ENCODE measurements at places on chromosomes 1 and 21.
A peak's percentile ranks its signal among the peaks of the same experiment; 100 is the strongest.

- no peak for DNase-seq
Measured at GRCh38 chr1:54298284-54299033, 98.5 kb downstream of the MRPL37 start.

GRCh38 chr1:202836623-202837403 lies 26.1 kb downstream of the PCAT6 start:
- DNase-seq = peak; percentile 88

DNA sequence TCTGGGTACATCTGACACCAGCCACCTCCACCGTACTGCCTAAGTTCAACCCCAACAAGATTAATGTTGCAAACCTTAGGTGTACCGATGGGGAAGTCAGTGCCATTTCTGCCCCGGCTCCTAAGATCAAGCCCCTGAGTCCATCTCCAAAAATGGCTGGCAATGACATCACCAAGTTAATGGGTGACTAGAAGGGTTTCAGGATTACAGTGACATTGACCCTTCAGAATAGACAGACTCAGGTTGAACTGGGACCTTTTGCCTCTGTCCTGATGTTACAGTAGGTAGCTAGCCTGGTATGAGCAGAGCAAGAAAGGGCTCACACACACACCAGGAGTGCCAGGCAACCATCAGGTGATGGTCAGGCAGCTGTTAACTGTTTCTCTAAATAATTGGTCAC lies 21.7 kb upstream of the ZMYM6 start:
- no peak for DNase-seq

DNA sequence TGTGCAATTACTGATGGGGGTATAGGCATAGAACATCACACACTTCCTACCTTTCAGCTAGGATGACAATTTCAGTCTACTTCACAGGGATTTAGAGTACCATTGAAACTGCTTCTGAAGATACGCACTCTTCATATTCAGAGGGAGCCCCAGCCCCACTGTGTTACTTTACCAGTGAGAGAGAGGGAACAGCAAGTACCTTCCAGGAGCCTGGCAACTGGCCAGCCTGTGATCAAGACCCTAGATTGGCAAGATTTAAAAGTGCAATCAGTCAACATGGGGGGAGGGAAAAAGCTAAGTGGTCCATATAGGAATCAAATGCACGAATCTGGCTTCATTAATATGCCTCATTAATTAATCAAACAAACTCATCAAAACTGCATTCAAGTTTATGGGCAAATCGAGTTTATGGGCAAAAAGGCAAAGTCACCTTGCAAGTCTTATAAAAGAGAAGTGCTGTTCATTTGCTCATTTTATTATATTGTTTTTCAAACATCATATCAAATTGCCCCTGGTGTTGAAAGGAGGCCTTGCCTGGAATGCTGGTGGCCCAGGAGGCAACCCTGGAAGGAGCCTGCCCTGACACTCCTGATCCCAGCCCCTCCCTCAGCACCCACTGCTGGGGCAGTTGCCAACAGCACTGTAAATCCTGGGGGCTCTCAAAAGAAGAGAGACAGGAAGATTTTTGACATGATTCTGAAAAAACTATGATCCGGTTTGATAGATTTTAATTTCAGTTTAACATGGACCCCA lies 184.9 kb upstream of the DPT start:
- DNase-seq = no peak

DNA sequence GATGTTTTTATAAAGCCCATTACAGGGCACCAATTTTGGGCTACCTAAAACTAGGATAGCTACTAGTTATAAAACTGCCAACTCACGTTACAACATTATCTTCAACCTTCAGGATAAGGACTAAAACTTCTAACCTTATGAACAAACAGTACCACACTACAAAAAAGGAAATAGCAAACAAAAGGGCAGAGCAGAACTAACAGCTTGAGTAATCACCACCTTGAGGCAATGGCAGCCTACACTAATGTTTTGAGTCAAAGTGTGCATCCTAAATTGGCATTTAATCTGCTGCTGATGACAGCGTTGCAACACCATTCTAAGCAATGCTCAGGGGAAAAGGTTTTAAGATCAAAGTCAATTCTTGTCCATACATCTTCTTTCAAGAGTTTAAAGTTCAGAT lies 27.2 kb downstream of the PTP4A2 start:
- peak; percentile 45 for DNase-seq

- DNase-seq = peak; percentile 74
Measured at GRCh38 chr1:94522304-94522703, 19.3 kb downstream of the F3 start.

DNA sequence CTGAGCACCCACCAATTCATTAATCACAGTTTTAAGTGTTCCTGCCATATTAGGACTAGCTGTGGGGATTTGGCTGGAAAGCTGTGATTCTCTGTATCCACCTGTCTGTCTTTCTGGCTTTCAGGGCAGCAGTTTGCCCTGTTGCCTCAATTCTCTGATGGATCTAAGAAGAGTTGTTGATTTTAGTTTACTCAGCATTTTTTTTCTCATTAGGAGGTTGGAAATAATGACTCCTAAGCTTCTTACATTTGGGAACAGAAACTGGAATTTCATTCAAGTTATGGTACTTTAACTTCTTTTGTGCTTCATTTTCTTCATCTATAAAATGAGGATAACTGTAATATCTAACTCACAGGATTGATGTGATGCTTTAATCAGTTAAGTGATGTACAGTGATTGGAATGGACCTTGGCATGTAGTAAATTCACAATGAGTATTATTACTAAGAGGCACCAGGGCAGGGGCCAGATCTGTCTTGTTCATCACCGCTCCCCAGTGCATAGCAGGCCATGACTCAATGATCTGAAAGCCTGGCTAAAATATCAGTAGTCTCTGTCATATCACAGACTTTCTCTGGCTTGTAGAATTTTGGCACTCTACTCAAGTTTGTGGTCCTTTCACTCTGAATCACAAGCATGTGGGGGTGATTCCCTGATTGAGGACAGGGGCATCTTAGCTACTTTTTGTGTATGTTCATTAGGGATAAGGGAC lies 51.4 kb upstream of the GREM2 start:
- no peak for DNase-seq

DNA sequence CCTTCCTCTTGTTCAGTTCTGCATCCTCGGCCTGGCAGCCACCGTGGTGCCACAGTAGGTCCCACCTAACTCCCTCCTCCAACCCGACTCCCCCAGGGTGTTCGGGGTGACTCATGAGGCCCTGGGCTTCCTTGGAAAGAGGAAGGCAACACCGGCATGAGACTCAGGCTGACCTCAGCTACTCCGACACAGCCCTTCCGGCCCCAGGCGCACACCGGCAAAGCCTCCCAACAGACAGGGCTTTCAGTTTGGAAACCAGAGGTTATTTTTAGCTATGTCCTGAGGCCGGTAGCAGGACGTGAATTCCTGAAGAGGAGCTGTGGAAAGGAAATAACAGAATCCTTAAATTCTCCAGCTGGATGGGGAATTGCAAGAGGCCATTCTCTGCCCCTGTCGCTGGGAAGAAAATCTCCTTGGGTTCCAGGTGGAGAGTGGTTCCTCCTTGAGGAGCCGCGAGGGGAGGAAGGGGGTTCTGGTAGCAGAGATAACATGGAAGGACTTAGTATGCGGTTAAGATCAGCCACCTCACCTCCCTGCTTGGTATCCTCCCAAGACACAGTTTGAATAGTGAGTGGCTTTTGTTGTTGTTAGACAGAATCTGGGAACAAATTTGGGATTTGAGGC lies 24.4 kb downstream of the PLXNA2 start:
- peak; percentile 70 for DNase-seq

GRCh38 chr1:215276582-215276981 lies 194.0 kb downstream of the KCNK2 start:
- DNase-seq = no peak

GRCh38 chr1:99497690-99498089 lies 148.2 kb upstream of the PALMD start:
- DNase-seq = no peak

GRCh38 chr1:31592132-31592531 lies 15.8 kb downstream of the TINAGL1 start:
- DNase-seq = no peak

- DNase-seq = no peak
Measured at GRCh38 chr1:117650840-117651568, 45.2 kb downstream of the TENT5C start.

GRCh38 chr1:247494767-247495166 lies 36.9 kb upstream of the OR2B11 start:
- peak; percentile 82 for DNase-seq

GRCh38 chr1:192506741-192507155 lies 68.8 kb upstream of the RGS1 start:
- peak; percentile 59 for DNase-seq

GRCh38 chr1:153794624-153795329 lies 19.6 kb downstream of the SLC27A3 start:
- no peak for DNase-seq

DNA sequence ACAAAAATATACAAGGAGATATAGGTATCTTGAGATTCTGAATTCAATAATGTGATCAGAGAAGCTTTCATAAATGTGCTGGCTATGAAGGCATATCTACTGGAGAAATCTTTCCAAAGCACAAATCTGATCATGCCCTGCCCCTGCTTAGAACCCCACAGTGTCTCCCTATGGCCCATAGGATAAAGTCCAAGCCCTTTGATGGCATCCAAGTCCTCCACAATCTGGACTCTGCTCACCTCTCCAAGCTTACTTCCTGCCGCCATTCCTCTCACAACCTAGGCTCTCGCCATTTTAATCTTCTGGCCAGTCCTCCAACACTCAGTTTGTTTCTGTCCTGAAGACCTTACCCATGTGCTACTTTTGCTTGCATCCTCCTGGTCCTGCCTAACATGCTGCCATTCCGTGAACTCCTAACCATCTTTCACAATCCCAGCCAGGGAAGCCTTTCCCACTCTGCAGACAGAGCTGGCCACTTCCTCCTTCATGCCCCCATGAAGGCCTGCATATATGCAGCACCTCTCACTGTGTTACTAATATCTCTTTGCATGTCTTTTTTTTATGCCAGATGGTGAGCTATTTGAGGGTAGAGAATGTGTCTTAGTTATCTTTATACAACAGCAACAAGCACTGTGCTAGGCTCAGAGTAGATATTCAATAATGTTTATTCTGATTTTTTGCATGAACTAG lies 5.6 kb upstream of the ATP1A1 start:
- no peak for DNase-seq

DNA sequence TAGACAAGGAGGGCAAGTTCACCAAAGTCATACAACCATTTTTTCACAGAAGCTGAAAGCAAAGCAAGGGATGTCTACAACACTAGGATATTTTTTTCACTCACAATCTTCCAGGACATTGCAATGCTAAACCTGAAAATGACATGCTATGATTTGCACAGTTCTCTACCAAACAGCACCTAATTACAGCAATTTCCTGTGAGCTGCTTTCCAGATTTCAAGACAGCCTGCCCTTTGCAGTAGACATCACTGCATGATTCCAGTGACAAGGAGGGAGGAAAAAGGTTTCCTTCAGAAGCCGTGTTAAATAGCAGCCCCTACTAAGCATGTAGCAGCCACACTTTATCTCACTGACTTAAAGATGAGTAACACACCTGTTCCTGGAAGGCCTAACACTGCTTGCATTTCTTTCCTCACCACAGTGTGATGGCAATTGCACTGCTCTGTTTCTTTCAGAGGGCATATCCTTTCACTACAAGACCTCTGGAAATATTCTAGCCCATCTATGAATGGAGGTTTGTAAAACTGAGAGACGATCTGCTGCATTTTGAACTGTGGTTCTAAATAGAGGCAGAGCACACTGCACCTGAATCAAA lies 97.1 kb downstream of the DUSP10 start:
- DNase-seq = no peak

DNA sequence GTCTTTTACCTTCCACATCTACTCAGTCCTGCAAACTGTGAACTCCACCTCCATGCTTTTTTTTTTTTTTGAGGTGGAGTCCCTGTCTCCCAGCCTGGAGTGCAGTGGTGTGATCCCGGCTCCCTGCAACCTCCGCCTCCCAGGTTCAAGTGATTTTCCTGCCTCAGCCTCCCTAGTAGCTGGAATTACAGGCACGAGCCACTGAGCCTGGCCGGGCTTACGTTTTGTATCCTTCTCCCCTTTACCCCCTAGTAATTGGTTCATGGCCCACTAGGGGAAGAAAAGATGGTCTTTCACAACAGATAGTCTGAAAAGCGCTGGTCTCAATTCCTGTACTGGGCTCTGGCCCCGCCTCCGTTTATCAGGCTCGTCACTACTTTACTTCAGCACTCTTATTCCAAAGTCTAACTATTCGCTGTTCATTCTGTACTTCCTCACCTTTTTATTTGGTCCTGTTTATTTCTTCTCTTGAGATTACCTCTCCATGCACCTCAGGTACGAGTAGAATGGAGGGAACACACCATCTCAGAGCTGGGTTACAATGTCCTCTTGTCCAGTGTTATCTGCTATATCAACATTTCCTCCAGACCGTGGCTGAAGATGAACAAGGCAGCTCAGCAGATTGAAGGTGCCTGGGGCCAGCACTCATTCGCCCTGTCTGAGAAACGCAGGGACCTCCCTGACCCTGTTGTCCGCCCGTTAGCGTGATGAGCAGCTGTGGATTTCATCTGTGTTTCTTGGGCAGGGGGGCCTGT lies 16.2 kb downstream of the CNST start:
- no peak for DNase-seq

DNA sequence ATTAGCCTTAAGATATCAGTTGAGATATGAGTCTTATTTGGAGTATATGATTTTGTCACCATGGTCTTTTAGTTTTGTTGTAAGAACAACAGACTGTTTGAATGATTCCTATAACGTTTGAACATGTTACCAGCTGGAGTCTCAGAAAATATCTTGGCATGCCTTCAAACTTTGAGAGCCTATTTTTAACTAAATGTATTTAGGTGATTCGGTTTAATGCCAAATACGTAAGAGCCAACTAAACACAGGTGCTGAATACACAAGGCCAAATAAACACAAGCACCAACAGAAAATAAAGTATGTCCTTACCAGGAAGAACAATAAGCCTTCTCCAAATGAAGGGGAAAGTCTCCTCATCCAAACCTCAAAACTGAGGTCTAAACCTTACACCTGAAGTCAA lies 48.6 kb downstream of the PRKACB start:
- DNase-seq = no peak

GRCh38 chr1:69271587-69272125 lies 296.1 kb upstream of the LRRC7 start:
- no peak for DNase-seq

DNA sequence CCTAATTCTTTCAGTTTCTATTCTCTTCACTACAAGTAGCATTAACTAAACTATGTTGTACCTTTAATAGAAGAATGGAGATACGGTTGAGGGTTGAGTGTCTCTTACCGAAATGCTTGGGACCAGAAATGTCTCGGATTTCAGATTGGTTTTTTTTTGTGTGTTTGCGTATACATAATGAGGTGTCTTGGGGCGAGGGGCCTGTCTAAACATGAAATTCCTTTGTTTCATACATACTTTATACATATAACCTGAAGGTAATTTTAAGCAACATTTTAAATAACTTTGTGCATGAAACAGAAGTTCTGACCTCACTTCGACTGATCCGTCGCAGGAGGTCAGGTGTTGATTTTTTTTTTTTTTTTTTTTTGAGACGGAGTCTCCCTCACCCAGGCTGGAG lies 36.3 kb upstream of the MYOCOS start:
- no peak for DNase-seq

DNA sequence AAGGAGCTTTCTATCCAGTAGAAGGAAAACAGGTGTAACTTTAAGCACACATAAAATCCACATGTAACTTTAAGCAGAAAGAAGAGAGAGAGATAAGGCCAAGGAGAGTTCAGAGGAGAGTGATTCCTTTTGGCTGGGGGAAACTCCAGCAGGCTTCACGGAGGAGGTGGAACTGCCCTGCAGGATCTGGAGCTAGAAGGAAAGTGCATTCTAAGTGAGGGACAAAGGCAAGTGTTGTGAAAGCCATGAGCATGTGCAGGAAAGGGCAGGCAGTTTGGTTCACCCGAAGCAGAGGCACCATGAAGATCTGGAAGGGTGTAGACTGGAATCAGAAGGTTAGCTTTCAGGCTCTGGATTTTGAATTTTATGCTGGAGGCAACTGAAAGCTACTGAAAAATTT lies 46.3 kb downstream of the GADD45A start:
- peak; percentile 44 for DNase-seq
